ENCODE measurements at places on chromosomes 6 and 20.

DNA sequence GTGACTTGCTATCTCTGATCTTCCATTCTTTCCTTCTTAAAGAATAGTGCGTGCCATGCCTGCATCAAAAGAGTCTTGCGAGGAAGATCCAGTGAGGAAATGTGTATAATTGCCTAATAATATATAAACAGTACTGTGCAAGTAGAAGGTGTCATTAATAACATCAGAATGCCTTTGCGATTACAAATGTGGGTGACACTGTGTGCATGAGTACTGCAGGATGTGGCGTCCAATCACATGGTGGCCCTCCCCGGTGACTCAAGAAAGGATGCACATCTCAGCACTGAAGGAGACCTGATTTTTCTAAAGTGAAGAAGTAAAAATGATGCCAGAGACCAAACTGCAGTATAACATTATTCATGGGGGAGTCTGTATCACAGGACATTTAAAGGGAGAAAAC lies 107.5 kb upstream of the EDN1 start:
- DNase-seq, result no peak

GRCh38 chr20:64203037-64203777 lies 39.0 kb downstream of the MYT1 start:
- no peak for DNase-seq

DNA sequence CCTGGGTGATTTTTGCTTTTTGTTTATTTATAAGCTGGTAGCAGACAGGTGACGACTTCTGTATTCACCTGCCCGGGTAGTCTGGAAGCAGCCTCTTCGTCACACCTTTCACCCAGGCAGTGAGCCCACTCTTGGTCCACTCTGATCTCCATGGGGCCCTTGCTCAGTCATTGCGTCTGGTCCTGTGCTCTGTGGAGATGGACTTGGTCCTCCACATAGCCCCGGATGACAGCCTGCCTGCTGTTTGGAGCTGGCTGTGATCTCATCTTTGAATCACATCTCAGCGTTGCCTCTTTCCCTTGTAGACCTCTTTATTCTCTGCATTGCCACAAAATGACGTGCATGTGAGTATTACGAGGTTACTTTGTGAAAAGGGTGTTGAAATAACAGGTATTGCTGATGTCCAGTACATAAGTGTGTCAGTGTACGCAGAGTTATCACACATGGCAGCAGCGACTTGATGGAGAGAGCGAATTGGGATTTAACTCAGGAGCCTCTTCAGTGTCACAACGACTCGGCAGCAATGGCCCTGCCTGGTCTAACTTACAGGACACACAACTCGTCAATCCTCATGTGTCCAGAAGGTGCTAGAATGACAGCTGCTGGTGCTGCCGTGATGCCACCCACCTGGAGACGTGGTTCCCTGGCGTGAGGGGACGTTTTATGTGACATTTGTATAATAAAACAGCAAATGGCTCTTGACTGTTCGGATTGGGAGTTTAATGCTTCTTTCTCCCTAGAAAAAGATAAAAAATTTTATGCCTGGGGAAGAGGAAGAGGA lies 24.2 kb upstream of the FRMD1 start:
- DNase-seq, result no peak

DNA sequence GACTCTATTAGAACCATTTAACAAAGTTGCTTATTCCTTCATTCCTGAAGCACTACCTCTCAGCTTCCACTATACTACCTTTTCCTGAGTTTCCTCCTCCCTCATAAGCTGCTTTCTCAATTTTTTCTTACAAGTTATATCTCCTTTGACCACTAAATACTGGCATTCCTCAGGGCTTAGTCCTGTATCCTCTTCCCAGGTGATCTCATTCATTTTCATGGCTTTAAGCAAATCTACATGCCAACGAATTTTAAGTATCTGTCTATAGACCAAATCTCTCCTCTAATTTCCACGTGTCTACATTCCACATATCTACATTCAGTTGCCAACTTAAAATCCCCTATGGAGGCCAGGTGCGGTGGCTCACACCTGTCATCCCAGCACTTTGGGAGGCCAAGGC lies 134.7 kb downstream of the BTBD9 start:
- no peak for DNase-seq

GRCh38 chr6:33641144-33641543 lies 20.0 kb downstream of the ITPR3 start:
- no peak for DNase-seq

- no peak for DNase-seq
These were observed 5.1 kb downstream of the DEF6 start for GRCh38 chr6:35302604-35303241.

GRCh38 chr6:28134015-28134414 lies 7.7 kb upstream of the ZKSCAN8 start:
- no peak for DNase-seq

- DNase-seq, result no peak
These were observed 721.3 kb downstream of the EYS start for GRCh38 chr6:64985726-64986125.

DNA sequence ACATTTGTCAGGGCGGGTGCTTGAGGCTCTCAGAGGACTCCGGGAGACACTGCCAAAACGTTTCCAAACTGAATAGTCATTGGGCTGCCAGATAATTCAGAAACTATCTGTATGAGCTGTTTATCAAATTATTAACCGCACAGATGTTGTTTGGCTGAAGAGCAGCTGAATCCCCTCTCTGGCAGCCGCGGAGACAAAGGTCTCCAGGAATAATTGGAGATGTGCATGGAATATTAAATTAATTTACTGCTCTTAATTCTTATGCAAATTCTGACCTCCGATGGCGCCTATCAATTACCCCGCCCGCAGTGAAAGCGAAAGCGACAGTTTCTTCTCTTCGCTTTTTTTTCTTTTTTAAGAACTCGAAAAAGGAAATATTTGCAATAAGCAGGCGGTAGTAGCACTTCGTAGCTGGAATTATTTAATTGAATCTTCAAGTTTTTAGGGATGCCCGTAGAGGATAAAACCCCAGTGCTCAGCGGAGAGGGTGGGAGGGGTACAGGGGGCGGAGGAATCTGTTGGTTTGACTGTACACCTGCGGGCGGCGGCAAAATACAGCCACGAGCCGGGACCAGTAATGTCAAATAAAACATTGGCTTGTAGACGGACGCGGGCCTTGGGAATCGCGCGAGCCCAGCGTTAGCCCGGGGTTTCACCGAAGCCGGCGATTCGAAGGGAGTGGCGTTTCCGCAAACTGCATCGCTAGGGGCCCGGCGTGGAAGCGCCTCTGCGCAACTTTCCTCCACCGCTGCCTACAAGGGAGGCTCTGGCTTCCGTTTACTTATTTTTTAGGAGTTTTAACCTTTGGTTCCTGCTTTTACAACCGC lies 6.2 kb downstream of the LINC00237 start:
- DNase-seq, result no peak

DNA sequence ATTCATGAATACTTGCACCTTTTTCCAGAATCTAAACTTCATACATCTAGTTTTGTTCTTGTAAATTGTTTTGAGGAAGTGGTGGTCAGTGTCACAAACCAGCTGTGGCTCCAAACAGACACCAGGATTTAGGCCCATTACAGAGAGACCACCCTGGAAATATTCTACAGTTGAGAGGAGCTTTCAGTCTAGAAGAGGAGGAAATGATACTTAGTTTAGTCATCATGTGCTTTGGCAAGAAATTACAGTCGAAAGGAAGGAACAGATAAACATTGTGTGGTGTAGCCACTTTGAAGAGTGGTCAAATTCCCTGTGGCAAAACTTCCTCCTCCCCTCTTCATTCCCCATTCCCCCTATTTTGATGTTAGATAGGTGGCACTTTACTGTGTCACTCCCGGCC lies 15.7 kb downstream of the DCBLD1 start:
- DNase-seq, result no peak

- DNase-seq, result no peak
These were observed 2.7 kb downstream of the AKAP12 start for GRCh38 chr6:151242420-151242861.

GRCh38 chr20:8616792-8617191 lies 452.1 kb upstream of the PLCB4 start:
- peak; percentile 35 for DNase-seq

Data from GM04503 (cell line).